ENCODE measurements at places on chromosomes 11 and 22.

DNA sequence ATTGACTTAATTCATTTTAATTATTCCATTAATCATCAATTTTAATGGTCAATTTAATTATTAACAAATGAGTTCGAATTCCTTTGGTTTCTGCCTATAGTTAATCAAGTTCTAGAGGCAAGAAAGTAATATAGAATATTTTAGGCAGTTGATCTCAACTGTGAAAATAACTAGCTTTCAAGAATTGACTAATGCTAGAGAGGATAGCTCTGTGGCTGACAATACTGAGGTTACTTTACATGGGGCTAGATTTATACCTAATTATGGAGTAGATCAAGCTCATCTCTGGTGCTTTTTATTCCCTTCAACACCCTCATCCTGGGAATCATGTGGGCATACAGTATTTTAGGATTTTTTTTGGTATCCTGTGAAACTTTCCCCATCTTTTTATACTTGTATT lies 259.4 kb downstream of the GRM5 start:
- no peak for DNase-seq

- DNase-seq: no peak
These were observed 117.2 kb upstream of the CLPB start for GRCh38 chr11:72551571-72551970.

- DNase-seq: no peak
These were observed 216.5 kb upstream of the PLET1 start for GRCh38 chr11:112477152-112477551.

DNA sequence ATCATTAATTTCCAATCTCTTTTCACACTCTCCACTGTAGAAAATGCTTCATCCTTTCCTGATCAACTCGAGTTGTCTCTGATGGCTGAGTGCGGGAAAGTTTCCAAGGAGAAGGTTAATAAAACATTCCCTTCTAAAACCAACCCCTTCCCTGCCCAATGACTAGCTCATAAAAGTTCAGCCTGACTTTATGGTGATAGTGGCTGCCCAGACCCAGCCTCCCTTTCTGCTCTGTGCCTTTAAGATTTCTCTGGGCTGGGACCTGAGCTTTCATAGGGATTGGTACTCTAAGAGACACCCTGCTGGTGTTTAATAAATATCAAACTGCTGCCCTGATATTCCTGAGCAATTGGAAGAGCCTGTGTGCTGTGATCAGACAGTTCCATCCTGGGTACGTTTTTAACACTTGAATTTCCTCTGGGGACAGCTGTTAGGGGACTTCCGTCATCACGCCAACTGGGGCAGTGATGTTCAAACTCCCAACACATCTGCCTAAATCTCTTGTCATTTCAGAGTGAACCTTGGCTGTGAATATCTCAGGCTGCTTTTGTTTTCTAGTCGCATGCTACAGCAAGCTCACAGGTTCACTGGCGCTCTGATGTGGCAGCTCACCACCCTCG lies 195.0 kb upstream of the KIRREL3 start:
- no peak for DNase-seq

DNA sequence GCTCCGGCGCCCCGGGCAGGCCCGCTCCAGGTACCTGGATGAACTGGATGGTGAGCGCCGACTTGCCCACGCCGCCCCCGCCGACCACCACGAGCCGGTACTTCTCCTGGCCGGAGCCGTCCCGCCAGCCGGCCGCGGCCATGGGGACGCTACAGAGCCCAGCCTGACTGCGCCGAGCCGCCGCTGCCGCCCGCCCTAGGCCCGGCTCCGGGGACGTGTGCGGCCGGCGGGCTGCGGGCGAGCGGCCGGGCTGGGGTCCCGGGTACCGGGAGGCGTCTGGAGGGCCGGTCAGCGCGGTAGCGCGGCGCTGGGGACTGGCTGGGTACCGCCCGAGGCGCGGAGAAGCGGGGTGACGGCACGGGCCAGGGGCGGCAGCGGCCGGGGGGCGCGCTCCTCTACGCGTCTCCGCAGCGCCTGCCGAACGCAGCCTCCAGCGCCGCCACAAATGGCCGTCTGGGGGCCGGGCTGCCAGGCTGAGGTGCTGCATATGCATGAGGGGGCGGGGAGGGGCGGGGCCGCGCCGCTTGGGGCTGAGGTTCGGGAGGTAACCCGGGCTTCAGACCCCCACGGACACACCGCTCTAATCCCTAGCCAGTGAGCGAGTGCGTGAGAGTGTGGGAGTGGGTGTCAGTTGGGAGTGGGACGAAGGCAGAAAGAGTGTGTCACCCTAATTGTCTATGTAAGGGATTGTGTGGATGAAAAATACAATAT lies at the start of gene RRAS2:
Gene RRAS2 (minus strand): TSS at position 455 of the 711 bp plus-strand sequence. CDS start 313 bp downstream, at position 142.
- peak; percentile 60 for DNase-seq

GRCh38 chr22:27868732-27869282 lies 50.2 kb downstream of the PITPNB start:
- no peak for DNase-seq

DNA sequence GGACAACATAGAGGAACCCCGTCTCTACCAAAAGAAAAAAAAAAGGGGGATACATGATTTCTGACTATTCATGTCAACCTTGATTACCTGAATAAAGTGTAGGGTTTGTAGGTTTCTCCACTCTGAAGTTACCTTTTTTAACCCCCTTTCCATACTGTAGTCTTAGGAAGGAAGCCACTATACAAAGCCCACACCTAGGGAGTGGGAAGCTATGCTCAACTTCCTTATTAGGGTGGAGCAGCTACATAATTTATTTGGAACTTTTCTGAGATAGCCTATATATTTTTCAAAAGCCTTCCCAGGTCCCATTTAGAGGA lies 582 bp upstream of the ATP6V1E1 start:
- no peak for DNase-seq

DNA sequence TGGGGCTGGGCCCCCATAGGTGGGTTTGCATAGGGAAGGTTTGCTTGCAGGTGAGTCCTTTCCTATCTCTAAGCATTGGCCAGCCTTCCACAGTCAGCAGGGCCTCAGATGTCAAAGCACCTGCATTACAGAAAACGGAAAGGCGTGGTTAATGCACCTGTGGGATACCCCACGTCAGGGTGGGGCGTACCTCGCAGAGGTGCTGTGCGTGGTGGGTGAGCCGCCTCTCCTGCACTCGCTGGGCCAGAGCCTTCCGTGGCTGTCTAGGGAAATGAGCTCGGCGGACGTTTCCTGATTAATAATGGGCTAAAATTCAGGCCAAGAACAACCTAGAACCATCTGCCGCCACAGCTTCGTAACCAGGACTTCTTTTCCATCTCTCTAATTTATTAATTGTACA lies 32.3 kb downstream of the ST14 start:
- DNase-seq: no peak

GRCh38 chr11:110034806-110035205 lies 58.4 kb upstream of the ZC3H12C start:
- DNase-seq: no peak

DNA sequence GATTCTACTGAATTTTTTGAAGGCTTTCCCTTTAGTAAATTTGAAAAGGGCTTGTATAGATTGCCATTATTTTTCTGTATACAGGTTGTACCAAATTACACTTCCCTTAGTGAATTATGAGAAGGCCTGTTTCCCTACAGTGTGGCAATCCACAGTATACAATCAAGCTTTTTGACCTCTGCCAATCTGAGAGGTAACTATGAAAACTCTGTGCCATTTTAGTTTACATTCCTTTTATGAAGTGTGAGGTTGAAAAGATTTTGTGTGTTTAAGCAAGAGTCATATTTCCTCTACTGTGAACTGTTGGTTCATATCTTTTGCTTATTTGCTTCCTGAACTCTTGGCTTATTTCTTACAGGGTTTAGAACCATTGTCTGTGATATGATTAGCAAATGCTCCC lies 432.5 kb downstream of the KCNA4 start:
- DNase-seq: no peak

DNA sequence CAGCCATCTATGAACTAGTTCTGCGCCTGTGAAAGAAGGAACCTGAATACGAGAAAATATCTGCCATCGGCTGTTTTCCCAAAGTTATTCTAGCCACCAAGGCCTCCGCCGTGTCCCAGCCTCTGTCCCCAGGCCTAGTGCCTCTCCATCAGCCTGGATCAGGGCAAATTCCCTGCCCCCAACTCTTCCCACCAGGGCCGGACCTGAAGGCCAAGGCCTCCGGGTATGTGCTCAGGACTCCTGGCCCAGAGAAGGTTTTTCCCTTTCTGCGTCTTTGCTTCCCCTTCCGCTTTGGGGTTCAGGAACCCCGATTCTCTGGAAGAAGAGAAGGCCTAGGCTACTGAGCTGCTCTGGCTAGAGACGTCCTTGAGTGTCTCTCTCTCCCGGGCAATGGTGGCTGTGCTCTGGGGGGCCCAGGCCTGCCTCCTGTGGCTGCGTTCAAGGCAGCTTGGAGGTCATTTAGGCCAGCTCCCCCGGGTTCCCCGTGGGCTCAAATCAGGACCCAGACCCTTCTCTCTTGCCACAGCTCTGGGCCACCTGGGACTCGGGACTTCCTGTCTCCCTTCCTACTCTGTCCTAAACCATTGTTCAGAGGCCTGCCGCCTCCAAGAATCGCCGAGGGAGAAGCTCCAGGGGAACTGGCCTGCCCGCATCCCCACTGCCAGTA lies 1.6 kb downstream of the ALX4 start:
- DNase-seq: no peak

DNA sequence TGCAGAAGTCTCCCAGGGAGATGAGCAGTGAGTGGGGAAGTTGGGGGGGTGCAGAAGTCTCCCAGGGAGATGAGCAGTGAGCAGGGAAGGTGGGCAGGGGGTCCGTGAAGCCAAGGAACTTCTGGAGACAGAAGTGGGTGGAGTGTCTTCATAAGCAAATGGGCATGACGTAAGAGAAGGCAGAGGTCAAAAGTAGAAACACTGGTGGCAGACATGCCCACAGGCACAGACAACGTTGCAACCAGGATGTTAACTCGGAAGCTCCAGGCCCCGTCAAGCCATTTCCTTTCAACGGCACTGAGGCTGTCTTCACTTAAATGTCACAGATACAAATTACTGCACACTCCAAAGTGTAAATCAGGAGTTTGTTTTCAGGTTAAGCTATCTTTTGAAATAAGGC lies 186.1 kb downstream of the SHANK2 start:
- DNase-seq: no peak

DNA sequence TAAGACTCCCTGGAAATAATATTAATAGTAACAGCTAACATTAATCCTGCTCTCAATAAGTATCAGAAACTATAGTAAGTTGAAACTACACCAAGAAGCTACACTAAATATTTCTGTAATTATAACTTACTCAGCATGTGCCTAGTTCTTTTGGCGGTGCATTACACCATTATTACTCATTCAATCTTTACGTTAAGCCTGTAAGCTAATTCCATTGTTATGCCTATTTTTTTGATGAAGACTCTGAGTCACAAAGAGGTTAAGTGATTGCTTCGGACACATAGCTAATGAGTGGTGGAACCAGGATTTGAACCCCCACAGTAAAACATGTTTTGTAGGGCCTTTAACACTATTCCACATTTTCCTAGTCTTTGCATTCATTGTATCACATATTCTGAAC lies 111.6 kb downstream of the RASSF10 start:
- DNase-seq: no peak

- no peak for DNase-seq
These were observed 142.2 kb downstream of the ST3GAL4 start for GRCh38 chr11:126497581-126498122.

- DNase-seq: no peak
These were observed 388.8 kb upstream of the B3GAT1 start for GRCh38 chr11:134800826-134801225.

DNA sequence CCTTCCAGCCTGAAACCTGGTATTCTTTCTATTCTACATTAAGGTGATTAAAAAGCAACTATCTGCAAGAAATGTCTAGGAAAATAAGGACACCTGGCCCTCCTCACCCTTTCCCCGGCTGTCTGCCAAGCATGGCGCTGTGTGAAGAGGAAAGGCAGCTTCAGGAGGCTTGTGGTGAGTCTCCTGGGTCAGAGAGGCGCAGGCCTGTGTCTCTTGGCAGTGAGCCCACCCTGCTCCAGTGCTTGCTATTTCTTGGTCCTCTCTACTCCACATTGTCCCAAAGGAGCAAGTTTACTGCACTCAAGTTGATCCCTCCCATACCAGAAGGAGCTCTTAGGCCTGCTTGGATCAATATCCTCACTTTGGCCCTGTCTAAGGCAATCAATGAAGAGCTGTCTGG lies 520.7 kb upstream of the B3GAT1 start:
- DNase-seq: no peak

DNA sequence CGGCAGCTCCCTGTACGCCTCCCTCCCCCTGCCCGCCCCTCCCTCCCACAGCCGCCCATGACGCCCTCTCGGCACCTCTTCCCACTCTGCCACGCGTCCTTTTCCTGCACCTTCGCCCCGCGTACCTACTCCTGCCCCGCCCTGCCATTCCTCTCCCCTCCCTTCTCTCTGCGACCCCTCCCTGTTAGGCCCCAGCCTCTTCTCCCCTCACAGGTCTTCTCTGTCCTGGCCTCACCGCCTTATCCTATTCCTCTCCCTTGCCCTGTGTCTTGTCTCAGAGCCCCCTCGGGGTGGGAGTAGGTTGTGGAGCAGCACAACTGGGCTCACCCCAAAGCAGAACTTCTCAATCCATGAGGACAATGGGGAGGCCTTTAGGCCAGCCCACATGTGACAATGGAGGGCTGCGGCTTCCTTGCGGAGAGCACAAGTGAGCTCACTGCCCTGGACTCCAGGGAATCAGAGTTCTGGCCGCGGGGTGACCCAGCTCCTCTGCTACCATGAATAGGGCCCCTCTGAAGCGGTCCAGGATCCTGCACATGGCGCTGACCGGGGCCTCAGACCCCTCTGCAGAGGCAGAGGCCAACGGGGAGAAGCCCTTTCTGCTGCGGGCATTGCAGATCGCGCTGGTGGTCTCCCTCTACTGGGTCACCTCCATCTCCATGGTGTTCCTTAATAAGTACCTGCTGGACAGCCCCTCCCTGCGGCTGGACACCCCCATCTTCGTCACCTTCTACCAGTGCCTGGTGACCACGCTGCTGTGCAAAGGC lies 539 bp downstream of the SLC35C1 start:
- no peak for DNase-seq

DNA sequence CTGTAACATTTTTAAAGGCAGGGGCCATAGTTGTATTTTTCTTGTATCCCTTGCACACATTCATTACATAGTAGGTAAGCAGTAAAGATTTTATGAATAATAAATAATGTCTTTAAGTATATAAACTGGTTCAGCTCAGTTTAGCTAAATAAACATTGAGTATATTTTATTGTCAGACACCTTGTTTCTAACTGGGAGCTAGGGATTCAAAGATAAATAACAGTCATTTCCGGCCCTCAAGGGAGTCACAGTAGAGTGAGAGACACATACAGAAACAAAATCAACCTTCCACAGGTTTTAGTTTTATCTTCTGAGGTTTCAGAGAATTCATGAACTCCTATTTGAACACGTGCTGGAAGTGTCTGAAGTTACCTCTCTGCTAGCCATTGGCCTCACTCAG lies 760.2 kb downstream of the DLG2 start:
- DNase-seq: no peak

DNA sequence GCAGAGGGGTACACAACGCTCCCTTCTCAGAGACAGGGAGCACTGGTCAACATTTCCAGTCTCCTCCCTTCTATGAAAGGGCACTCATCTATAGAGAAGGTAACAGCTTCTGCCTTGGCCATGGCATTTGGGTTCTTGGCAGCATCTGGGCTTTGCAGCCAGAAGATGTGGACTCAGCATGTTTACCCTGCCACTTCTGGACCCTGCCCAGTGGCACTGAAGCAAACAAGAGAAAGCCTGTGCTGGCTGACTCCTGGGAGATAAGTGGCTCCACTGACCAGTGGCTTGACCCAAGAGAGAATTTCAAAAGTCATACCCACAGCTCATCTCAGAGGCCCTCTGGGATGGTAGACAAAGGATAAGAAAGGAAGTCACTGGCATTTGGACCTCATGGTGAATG lies 8.0 kb downstream of the CSNK2A3 start:
- no peak for DNase-seq

- no peak for DNase-seq
These were observed 70.1 kb upstream of the MYOD1 start for GRCh38 chr11:17649261-17649660.

Measured in stimulated activated CD8-positive, alpha-beta memory T cell treated with anti-CD3 and anti-CD28 coated beads, Interleukin-4, amount 100 ng/mL, for 4 hours (primary cell).